ENCODE measurements at places on chromosomes 6 and 20. TPM values are rescaled to one million over a fixed set of nuclear protein-coding genes. Genes with fewer than 3 reads are reported as not detected.
A peak's percentile ranks its signal among the peaks of the same experiment; 100 is the strongest.

- no peak for DNase-seq
Observed at GRCh38 chr20:36549942-36550789, 8.8 kb downstream of the MYL9 start.

DNA sequence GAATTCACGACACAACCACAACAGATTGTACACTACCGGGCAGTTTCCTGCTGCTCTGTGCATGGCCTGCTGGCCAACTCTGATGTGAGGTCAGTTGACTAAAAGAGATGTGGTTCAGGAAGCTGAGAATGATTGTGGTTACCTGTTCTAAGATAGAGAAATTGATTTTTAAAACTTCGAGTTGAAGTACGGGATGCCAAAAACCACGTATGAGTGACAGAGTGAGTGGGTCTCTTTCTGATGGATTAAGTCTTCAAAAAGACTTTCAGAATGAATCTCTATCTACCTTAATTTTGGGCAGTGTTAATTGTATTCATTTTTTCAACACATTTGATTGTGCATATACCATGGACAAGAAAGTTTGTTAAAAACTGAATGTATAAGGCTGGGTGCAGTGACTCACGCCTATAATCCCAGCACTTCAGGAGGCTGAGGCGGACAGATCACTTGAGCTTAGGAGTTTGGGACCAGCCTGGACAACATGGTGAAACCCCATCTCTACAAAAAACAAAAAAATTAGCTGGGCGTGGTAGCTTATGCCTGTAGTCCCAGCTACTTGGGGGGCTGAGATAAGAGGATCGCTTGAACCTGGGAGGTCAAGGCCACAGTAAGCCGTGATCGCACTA is 121.2 kb downstream of the SGK1 start:
- DNase-seq = no peak

DNA sequence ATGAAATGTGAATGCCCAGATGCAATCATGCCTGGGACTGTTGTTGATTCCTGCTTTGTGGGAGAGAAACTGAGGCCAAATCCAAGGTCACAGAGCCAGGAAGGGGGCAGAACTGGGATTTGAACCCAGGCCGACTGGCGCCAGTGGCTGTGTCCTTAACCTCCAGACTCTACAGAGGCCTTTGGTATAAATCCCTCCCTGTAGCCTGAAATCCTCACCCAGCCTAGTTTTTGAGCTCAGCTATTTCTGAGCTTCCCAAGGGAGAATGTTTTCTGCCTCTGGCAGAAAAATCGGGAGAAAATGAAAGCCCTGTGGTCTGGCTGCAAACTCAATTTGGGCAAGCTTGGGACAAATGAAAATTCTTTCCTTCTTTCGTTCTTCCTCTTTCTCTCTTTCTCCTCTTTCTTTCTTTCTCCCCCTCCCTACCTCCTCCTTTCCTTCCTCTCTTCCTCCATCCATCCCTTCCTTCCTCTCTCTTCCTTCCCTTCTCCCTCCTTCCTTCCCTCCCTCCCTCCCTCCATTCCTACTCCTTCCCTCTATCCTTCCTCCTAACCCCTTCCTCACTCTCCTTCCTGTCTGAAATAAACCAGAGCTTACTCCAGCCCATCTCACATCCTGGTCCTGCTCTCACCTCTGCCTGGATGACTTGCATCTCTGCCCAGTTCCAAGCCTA is 34.9 kb downstream of the SNAI1 start:
- no peak for DNase-seq

GRCh38 chr6:116528780-116529179 is 16.7 kb downstream of the TRAPPC3L start:
- DNase-seq = no peak

DNA sequence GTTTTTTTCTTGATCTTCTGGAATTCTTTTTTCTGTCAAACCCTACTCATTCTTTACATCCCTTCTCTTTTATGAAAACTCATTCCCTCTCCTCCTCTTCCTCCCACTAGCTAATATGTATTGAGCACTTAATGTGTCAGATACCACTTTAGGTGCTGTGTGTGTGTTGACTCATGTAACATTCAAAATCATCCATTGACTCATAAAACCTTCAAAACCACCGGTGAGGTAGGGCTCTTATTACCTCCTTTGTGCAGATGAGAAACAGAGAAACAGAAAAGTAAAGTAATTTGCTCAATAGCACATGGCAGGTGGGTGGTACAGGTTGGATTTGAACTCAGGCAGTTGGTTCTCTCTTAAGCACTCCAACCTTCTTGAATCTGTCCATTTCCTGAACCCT is 136.3 kb upstream of the NEDD9 start:
- no peak for DNase-seq

GRCh38 chr6:15642276-15642675 is 20.6 kb downstream of the DTNBP1 start:
- no peak for DNase-seq

DNA sequence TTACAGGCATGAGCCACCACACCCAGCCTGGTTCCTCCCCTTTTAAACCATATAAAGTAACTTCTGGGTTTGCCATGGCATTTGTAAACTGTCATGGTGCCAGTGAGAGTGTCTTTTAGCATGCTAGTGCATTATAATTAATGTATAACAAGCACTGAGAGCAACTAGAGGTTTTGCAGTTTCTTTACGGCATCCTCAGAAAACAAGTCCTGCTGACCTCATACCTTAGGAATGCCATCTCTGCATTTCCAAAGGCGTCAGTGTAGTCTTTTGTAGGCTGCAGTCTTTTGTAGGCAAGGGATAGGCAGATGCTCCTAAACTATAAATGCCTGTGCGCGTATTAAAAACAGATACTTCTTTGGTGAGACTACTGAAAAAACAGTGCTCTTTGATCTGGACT is 75.0 kb upstream of the EZR start:
- no peak for DNase-seq

- no peak for DNase-seq
Observed at GRCh38 chr6:33772082-33772830, 16.7 kb downstream of the LEMD2 start.

DNA sequence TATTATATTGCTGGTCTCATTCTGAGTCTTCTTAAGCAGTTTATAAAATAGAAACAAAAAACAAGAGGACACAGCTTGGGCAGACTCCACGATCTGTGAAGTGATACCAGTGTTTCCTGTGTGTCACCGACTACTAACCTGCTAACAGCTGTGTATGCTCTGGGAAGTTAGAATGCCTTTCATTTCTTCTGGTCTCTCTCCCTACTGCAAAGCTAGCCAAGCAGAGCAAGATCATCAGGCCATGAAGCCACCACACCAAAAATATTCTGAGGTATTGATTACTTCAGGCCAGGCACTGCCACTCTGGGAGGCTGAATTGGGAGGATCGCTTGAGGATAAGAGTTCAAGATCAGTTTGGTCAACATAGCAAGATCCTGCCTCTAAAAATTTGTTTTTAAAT is 46.9 kb upstream of the SMIM29 start:
- no peak for DNase-seq

DNA sequence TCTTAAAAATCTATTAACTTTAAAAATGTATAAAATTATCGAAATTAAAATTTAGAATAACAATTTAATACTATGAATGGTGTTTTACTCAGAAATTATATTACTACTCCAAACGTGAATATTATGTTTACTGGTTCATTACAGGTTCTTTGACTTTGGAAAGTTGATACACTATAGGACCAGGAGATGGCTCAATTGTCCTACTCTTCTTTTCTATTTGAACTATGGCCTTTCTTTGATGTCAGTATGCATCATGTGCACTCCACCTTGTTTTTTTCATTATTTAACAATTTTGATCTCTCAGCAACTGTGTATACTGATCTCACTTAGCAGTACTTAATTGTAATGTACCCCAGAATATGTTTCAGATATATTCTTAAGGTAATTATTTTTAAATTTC is 391.5 kb upstream of the MANEA start:
- DNase-seq = no peak

- DNase-seq = no peak
Observed at GRCh38 chr6:88899569-88900316, 63.7 kb downstream of the RNGTT start.

DNA sequence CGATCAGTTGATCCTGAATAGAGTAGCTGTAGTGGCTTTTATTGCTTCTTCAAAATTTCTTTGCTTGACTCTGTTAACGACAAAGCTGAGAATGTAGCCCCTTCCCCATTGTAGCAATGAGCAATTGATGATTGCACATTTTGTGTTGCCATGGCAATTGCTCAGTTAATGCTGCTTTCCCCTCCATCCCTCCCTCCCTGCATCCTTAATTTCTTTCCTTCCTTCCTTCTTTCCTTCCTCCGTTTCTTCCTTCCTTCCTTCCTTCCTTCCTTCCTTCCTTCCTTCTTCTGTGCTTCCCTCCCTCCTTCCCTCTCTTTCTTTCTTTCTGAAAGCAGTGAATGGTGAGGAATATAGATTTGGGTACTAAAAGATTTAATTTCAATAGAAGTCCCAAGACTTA is 557.3 kb upstream of the MAP3K7 start:
- DNase-seq = no peak

GRCh38 chr6:167150941-167151549 is 6.7 kb downstream of the GPR31 start:
- DNase-seq = no peak

DNA sequence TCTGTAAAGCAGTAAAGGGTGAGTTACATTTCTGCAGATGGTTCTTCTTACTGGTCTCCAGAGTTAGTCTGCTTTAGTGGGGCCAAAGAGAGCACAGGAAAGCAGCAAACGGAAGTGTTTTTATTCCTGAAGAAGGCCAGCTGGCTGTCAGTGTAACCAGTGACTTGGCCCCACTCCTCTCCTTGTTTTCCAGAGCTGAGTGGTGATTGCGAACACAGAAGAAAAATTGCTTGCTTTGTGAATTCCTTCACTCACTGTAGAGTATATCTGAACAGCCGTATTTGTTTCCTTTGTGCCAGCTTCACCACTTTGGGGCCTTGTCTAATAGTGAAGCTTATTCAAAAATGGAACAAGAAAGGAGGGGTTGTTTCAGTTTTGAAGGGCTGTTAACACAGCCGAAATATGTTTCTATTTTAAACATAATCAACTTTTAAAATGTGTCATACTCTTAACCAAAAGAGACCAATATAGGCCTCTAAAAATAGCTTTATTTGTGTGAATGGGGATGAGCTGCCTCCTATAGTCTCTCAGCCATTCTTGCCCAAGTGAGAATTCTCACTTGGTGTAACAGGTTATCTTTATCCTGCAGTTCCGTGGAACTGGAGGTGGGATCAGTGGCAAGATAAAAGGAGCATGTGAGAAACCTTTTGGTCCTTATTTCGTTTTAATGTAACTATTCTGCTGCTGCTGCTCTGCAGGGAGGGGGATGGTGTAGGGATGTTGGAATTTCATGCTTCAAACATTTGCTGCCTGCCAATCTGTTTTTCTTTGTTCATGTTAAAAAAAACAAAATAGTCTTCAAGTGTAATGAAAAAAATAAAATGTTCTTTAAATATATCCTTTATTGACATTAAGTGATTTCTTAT is 37.8 kb downstream of the ZC2HC1B start:
- no peak for DNase-seq

- no peak for DNase-seq
Observed at GRCh38 chr6:131400779-131401496, 172.1 kb upstream of the ARG1 start.

GRCh38 chr6:38175786-38176185 is 356.3 kb downstream of the ZFAND3 start:
- DNase-seq = no peak

- DNase-seq = peak; percentile 77
Observed at GRCh38 chr6:36123270-36124139, 6.8 kb upstream of the MAPK13 start.

DNA sequence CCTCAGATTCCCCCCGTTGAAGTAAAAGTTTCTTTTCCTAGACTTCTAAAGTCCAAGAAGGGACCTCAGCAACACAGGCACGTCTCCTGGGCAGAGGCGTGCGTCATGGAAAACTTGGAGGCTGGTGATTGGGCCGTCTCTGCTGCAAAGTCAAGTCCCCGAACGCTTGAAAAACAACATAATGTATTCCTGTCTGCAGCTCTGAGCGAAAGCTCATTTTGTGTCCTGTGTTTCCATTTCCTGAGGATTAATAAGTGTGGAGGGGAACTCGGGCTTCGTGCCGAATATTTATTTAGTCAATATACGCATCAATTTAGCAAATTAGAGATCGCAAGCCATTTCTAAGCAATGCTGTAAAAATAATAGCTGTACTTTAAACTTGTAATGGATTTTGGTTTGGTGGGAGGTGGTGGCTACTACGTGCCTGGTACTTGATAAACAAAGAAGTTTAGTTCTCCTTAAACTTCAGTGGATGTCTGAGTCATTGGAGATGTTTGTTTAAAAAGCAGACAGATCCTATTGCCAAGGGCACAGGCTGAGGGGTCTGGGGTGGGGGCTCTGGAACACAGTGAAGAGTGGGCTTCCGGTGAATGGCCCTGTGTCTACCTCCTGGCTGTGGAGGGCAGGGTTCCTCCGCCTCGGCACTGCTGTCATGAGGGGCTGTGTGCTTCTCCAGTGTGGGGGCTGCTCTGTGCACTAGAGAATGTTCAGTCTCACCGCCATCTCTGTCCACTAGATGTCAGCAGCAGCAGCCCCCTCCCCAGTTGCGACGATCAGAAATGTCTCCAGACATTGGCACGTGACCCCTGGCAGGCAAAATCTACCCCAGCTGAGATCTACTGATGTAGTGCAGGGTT is 21.8 kb downstream of the PCK1 start:
- peak; percentile 69 for DNase-seq

DNA sequence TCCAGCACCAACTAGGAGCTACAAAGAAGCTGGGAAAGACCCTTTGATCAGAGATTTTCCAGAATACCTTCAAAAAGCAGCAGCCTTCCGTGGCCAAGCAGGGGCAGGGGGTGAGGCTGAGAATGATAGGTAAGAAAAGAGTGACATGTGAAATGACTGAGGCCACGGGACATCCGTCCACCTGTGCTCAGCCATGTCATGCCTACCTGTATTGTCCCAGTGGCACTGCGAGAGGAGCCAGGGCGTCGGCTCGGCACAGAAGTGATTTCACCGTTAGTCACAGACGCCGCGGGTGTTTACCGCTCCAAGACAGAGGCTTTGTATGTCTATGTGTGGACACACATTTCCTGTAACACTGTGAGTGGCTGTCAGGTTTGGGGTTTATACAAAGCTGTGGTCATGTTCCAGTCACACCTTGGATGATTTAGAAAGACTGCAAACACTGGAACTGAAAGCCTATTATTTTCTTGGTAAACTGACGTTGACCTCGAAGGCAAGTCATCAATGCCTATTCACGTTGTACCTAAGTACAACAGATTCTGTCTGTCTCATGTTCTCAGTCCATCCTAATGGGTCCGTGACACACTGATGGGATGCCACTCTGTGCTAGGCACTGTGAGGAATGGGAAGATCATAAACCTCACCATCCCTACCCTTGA is 32.1 kb upstream of the JAG1 start:
- DNase-seq = no peak

Gene PRSS35
- 10.0 TPM for total RNA-seq

Gene STMN3
- total RNA-seq = 10.1 TPM

Gene MUC21
- total RNA-seq = not detected

Gene NQO2
- total RNA-seq = 68.1 TPM

Gene CLDN20
- not detected for total RNA-seq

Gene TPD52L1
- total RNA-seq = 96.7 TPM

Gene ANKRD60
- total RNA-seq = not detected

Gene CTAGE9
- total RNA-seq = not detected

Gene KCNS1
- total RNA-seq = 0.39 TPM

Gene TMEM244
- not detected for total RNA-seq
